Calu3 (cell line): ENCODE measurements at places on chromosomes 4 and X. TPM values are rescaled to one million over a fixed set of nuclear protein-coding genes. Genes with fewer than 3 reads are reported as not detected.

DNA sequence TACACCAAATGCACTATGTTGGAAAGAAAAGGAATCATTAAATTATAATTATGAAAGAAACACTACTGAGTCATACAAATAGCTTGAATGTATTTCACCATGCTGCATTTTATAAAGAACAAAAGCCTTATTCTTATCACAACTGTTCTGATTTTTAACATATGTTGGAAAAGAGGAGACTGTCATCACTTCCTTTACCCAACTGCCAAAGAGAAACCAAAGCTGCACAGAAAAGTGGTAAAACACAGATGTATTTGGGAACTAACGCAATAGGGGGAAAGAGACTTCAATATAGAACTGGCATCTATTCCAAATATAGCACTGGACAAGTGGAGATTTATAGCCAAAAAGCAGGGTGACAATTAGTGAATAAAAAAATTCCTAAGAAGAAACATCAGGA, 181.0 kb downstream of the SPANXN3 start:
- H3K27ac ChIP-seq: no peak overlapping the region
- DNase-seq: no peak

GRCh38 chr4:773214-773613, 52.7 kb downstream of the CPLX1 start:
- H3K27ac ChIP-seq: no peak overlapping the region
- no peak overlapping the region for H3K4me3 ChIP-seq
- H3K27me3 ChIP-seq: no peaks in the 10 kb centered on the region
- DNase-seq: no peak
- peaks cover 60% of the 10 kb centered on the region for H3K36me3 ChIP-seq

DNA sequence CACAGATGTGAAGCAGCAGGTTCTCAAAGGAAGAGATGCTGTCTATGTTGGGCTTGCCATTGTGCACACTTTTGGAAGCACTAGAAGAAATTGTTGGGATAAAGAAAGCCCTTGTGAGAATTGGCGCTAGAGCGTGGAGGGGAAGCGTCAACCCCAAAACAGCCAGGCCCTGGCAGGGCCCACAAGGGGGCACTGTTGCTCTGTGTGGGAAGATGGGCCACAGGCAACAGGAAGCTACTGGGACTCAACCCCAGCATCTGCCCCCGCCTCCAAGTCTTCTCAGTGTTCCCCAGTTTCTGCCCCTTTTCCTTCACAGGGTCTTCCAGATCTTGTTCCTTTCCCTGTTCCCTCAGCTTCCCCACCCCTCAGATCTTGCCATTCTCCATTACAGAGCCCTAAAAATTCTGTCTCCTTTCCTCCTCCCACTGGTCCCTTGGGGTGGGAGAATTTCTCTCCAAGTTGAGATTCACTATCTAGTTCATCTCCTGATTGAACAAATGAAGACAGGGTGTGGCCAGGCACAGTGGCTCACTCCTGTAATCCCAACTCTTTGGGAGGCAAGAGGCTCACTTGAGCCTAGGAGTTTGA, 85.5 kb downstream of the STARD8 start:
- H3K27ac ChIP-seq: no peak overlapping the region
- H3K4me3 ChIP-seq: no peak overlapping the region
- peaks cover 66% of the 10 kb centered on the region for H3K27me3 ChIP-seq
- peak; percentile 78 for DNase-seq
- no peaks in the 10 kb centered on the region for H3K4me1 ChIP-seq

GRCh38 chr4:169379688-169380087, 108.9 kb upstream of the SH3RF1 start:
- no peaks in the 10 kb centered on the region for H3K36me3 ChIP-seq
- no peak for DNase-seq
- H3K4me1 ChIP-seq: peaks cover 5% of the 10 kb centered on the region
- no peaks in the 10 kb centered on the region for H3K27me3 ChIP-seq
- H3K27ac ChIP-seq: no peak overlapping the region

DNA sequence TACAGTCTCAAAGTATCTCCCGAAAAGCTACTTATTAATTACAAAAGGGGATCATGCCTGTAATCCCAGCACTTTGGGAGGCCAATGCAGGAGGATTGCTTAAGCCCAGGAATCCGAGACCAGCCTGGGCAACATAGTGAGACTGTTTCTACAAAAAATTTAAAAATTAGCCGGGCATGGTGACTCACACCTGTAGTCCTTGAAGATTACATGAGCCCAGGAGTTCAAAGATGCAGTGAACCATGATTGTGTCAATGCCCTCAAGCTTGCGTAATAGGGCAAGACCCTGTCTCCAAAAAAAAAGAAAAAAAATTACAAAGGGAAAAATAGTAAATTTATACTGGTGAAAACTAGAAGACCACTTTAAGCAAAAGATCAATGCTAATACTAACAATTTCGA, 3.3 kb upstream of the PORCN start:
- H3K36me3 ChIP-seq: peaks cover 21% of the 10 kb centered on the region
- no peak for DNase-seq
- H3K4me3 ChIP-seq: no peak overlapping the region
- H3K27ac ChIP-seq: no peak overlapping the region
- no peaks in the 10 kb centered on the region for H3K27me3 ChIP-seq

DNA sequence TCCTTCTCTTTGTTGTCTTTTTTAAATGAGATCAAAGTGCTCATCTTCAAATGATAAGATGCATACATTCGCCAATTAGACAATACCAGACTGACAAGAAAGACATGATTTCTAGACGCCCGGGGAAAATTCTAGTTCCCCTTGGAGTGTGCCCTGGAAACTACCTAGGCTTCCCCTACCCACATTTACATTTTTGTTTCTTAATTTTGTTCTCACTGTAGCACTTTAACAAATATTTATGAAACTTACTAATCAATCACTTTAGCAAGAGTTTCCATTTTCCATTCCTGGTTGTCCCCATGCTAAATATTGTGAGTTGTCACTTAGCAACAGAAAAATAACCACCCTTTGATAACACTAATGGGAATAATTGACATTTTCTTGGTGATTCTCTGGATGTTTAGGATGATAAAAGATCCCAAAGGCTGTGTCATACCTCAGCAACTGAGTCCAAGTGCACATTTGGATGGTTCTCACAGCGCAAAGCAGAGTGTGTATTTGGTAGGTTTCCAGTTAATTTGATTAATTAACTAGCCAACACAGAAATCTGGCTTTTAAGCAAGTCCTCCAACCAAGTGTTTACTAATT, 69.6 kb downstream of the FGFBP1 start:
- H3K27me3 ChIP-seq: no peaks in the 10 kb centered on the region
- H3K4me1 ChIP-seq: no peaks in the 10 kb centered on the region
- no peaks in the 10 kb centered on the region for H3K36me3 ChIP-seq
- no peak for DNase-seq
- no peak overlapping the region for H3K4me3 ChIP-seq

DNA sequence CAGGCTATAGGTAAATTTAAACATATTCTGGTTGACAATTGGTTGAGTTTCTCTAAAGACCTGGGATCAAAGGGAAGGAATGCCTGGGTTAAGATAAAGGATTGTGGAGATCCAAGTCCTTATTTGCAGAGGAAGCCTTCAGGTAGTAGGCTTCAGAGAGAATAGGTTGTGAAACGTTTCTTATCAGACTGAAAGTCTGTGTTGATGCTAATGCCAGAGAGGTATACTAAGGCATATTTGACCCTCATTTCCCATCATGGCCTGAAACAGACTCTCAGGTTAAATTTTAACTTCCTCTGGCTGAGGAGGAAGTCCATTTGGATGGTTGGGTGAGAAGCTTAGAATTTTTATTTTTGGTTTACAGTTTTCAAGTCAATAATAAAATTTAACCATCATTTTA, 48.1 kb downstream of the UGT2A2 start:
- no peaks in the 10 kb centered on the region for H3K27me3 ChIP-seq
- no peaks in the 10 kb centered on the region for H3K4me1 ChIP-seq
- H3K27ac ChIP-seq: no peak overlapping the region
- no peaks in the 10 kb centered on the region for H3K36me3 ChIP-seq

DNA sequence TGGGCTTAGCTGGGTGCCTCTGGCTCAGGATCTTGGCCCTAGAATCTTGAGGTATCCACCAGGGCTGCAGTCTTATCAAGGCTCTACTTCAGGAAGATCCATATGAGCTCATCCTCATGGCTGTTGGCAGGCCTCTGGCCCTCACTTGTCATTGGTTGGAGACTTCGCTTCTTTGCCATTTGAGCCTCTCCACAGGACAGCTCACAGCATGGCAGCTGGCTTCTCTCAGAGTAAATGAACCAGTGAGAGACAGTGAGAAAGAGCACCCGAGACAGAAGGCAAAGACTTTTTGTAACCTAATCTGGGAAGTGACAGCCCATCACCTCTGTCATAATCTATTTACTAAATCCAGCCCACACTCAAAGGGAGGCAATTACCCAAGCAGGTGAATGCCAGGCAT, 236.8 kb downstream of the GPAT3 start:
- no peak for DNase-seq
- no peaks in the 10 kb centered on the region for H3K27me3 ChIP-seq
- H3K27ac ChIP-seq: no peak overlapping the region
- no peaks in the 10 kb centered on the region for H3K36me3 ChIP-seq
- no peak overlapping the region for H3K4me3 ChIP-seq

GRCh38 chrX:119093991-119094735, 21.4 kb downstream of the CT47C1 start:
- H3K36me3 ChIP-seq: no peaks in the 10 kb centered on the region
- peak; percentile 3 for DNase-seq
- H3K4me1 ChIP-seq: no peaks in the 10 kb centered on the region
- no peak overlapping the region for H3K27ac ChIP-seq

DNA sequence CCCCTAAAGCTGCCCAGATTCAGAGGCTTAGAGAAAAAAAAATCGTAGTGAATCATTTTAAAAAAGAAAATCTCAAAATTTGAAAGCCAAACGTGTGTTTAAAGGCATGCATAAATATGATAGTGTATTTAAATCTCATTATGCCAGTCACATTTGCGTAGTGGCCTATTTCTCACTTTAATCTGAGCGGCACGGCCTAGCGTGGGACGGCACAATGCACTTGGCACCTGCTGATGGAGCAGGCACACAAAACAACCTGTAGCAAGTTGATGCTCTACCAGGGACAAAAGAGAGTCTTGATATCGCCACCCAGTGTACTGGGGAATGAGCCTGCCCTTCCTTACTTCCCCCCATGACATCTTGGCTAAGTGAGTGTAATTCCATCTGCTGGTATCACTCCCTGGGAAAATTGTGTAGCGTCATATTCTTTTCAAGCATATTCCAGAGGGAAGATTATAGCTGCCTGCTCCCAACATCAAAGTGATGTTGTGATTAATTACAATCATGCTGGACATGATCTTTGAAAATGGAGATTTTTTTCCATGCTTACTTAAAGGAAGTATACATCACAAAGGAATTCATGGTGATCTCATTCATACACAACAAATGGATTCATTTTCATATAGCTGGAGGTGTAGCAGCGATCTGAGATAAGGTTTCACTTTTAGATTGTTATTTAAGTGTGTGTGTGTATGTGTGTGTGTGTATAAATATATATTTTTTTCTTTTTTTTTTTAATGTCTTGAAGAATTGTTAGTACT, 138.8 kb downstream of the DCTD start:
- H3K4me3 ChIP-seq: no peak overlapping the region
- no peaks in the 10 kb centered on the region for H3K4me1 ChIP-seq
- no peaks in the 10 kb centered on the region for H3K27me3 ChIP-seq
- DNase-seq: no peak

The CXCL3 gene
- total RNA-seq: 80.8 and 153 TPM in 2 replicates

The PDCL2 gene
- not detected in 2 replicates for total RNA-seq

The GNRHR gene
- not detected in 2 replicates for total RNA-seq

The ZDHHC15 gene
- total RNA-seq: not detected in 2 replicates
